Substantia nigra (tissue), 51 donors: ENCODE measurements at places on chromosomes 7 and 10.

DNA sequence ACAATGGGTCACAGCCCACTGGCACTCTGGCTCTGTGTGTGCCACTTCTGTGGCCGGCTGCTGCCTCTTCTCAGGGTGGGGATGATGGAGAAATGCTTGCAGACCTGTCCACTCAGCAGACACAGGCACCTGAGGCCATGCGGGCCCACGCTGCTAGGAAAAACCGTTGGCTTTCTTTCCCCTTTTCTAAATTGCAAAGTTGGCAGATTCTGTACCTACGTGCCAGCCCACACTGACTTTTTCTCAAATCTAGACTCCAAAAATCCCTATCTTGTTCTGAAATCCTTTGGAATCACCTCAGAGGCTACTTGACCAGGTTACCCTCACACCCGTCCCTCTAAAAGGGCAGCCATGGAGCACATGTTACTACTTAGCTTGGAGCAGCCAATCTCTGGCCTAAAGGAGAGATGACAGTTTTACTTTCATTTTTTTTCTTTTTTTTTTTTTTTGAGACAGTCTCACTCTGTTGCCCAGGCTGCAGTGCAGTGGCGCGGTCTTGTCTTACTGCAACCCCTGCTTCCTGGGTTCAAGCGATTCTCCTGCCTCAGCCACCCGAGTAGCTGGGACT, 99.4 kb downstream of the RNF216 start:
- no peak for DNase-seq

DNA sequence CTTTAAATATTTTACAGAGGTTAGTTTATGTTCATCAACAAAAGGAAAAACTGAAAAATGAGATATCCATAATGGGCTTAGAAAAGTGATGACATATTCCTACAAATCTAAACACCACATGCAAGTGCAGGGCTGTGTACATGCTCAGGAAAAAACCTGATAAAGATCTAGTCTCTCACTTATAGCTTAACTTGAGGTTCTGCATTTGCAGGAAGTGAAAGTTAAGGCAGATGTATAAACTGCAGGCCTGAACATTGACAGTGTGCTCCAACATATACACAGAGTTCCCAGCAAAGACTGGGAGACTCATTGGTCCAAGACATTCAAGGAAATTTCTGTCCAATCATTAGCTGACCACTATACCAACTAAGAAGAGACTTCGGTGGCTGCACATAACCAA, 63.8 kb upstream of the RET start:
- no peak for DNase-seq

GRCh38 chr10:75335983-75336382, 65.6 kb downstream of the ZNF503 start:
- no peak for DNase-seq

DNA sequence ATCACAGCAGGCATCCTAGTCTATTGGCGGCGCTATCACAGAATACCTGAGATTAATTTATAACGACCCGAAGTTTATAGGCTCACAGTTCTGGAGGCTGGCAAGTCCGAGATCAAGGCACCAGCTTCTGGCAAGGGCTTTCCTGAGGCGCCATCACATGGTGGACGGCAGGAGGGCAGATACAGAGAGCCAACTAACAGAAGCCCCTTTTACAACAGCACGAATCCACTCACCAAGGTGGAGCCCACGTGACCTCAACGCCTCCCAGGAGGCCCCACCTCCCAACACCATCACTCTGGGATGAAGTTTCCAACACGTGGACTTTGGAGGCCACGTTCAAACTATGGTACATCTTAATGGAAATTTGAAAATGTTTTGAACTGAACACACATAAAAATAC, 255.3 kb downstream of the ELFN1 start:
- no peak for DNase-seq

DNA sequence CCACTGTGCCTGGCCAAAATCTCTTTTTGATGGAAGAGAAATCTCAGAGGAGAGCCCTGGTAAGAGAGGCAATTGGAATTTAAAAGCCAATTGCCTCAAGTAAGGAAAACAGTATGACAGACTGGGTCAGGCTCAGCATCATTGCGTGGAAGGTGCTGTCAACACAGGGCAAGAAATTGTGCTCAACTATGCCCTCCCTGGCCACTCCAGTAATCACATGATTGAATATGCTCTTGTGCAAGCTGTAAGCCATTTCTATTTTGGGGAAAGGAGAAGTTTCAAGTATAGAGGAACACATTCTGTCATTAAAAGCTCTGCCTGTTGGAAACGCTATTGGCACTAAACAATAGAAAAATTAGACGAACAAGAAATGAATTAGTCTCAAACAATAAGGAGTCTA, 1127.7 kb downstream of the REEP3 start:
- DNase-seq = no peak

DNA sequence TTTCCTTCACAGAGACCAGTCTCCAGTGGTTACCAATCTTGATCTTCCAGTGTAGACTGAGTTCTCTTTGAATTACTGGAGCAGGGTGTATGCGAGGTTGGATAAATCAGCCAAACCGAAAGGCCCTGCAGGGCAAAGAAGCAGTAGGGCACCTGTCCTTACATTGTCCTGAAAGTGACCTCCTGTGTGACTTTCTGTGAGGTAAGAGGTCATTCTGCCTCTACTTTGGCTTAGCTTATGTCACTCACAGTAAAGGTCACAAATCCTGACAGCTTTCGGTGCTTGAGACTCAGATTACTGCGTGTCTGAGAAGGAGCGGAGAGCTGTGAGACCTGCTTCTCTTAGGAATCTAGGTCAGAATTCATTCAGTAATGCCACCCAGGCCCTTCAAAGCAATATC, 252.7 kb upstream of the ETV1 start:
- no peak for DNase-seq

GRCh38 chr7:125695626-125696025, 766.0 kb upstream of the POT1 start:
- DNase-seq = no peak

DNA sequence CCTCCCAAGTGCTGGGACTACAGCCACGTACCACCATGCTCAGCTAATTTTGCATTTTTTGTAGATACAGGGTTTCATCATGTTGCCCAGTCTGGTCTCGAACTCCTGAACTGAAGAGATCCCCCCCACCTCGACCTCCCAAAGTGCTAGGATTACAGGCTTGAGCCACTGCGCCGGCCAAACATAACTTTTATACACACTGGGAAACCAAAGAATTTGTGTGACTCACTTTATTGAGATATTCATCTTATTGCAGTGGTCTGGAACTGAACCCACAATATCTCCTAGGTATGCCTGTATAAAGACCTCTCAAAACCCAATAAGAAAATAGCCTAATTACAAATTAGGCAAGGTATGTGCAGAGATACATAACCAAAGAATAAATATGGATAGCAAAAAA, 182.6 kb upstream of the FEZF1 start:
- DNase-seq = no peak
